ENCODE measurements at places on chromosomes 13 and 19.

GRCh38 chr13:95292622-95293021 lies 8.6 kb downstream of the ABCC4 start:
- no peak for DNase-seq

- peak; percentile 13 for DNase-seq
These were observed 63.5 kb downstream of the ALOX5AP start for GRCh38 chr13:30798776-30799355.

- DNase-seq = no peak
These were observed 4.4 kb downstream of the DACT3 start for GRCh38 chr19:46656541-46656940.

- DNase-seq = no peak
These were observed 27.7 kb downstream of the ZNF101 start for GRCh38 chr19:19696386-19696785.

- no peak for DNase-seq
These were observed 8.4 kb downstream of the PLD3 start for GRCh38 chr19:40356681-40357595.

All from renal cortex interstitium (tissue), 15 donors.